ENCODE measurements at places on chromosomes 7 and 10.
A peak's percentile ranks its signal among the peaks of the same experiment; 100 is the strongest.

GRCh38 chr7:112097524-112097923, 108.7 kb downstream of the DOCK4 start:
- peaks cover 6% of the 10 kb centered on the region for H3K4me1 ChIP-seq
- H3K27ac ChIP-seq: no peak overlapping the region
- no peaks in the 10 kb centered on the region for H3K36me3 ChIP-seq
- no peak overlapping the region for H3K4me3 ChIP-seq
- no peak for DNase-seq

GRCh38 chr7:145263886-145264285, 428.0 kb upstream of the TPK1 start:
- no peak for DNase-seq
- H3K4me3 ChIP-seq: no peak overlapping the region
- no peaks in the 10 kb centered on the region for H3K36me3 ChIP-seq
- no peaks in the 10 kb centered on the region for H3K4me1 ChIP-seq
- no peak overlapping the region for H3K27ac ChIP-seq

DNA sequence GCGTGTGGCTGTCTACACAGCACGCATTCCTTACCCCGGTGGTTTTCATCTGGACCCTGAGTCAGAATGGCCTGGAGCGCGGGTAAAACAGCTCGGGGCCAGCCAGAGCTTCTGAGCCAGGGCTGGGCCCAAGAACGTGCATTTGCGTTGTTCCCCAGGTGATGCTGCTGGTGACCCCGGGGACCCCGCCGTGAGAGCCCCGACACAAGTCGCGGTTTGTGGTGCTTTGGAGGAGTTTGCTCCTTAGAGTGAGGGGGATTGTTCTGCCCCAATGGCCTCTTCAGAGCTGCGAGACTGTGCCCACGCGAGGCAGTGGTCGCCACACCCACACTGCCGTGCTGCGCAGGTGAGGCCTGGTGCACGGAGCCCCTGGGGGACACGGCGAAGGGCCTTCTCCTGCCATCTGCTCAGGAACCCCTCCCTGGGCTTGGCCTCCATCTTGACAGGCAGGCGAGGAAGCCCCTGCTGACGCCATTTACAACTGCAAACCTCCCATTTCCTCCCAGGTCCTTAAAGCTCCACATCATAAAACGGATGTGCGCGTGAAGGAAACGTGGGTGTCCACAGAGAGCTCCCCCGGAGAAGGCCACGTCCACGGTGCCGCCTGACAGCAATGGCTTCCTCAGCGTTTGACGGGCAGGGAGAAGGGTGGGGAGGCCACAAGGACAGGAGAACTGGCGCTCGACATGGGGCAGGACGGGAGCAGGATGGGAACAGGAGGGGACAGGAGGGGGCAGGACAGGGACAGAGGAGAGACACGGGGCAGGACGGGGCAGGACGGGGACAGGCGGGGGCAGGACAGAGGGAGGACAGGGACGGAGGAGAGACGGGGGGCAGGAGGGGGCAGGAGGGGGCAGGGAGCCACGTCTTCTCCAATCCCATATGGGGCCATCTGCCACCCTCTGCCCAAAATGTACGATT, 477.2 kb downstream of the DNAJB6 start:
- no peaks in the 10 kb centered on the region for H3K36me3 ChIP-seq
- H3K4me3 ChIP-seq: no peak overlapping the region
- no peak for DNase-seq

DNA sequence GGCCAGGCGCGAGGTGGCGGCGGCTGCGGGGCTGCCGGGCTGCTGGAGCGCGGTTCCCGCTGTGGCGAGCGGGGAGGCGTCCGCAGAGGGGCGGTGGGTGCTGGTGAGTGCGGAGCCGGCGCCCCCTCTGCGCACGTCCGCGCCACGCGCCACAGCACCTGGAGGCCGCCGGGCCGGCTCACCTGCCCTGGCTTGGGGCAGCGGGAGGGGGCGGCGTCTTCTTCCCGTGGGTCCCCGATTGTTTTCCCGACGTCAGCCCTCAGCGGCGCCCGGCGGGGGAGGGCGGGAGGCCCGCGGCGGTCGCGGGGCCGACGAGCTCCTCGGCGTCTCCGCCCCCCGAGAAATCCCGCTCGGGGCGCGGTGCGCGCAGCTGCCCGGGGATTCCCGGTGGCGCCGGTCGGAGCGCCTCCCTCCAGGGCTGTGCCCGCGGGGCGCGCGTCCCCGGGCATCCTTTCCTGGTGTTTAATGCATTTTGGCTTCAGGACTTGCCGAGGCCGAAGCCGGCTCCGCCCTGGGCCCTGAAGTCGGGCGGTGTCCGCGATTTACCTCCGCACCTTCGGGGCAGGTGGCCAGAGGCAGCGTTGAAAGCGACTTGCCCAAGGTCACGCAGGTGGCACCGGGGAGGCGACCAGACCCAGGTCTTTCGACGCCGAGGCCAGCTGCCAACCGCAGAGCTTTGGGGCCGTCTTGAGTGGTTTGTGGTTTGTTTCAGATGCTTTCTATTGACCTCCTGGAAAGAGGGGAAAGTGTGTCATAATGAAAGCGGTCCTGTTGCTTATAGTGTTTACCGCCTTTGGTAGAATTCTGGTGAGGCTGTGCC, 561 bp downstream of the PLEKHA1 start:
- peak overlapping the region; percentile 96 for H3K27ac ChIP-seq
- H3K4me1 ChIP-seq: peaks cover 43% of the 10 kb centered on the region
- no peaks in the 10 kb centered on the region for H3K27me3 ChIP-seq
- H3K4me3 ChIP-seq: peak overlapping the region; percentile 92
- H3K36me3 ChIP-seq: no peaks in the 10 kb centered on the region

DNA sequence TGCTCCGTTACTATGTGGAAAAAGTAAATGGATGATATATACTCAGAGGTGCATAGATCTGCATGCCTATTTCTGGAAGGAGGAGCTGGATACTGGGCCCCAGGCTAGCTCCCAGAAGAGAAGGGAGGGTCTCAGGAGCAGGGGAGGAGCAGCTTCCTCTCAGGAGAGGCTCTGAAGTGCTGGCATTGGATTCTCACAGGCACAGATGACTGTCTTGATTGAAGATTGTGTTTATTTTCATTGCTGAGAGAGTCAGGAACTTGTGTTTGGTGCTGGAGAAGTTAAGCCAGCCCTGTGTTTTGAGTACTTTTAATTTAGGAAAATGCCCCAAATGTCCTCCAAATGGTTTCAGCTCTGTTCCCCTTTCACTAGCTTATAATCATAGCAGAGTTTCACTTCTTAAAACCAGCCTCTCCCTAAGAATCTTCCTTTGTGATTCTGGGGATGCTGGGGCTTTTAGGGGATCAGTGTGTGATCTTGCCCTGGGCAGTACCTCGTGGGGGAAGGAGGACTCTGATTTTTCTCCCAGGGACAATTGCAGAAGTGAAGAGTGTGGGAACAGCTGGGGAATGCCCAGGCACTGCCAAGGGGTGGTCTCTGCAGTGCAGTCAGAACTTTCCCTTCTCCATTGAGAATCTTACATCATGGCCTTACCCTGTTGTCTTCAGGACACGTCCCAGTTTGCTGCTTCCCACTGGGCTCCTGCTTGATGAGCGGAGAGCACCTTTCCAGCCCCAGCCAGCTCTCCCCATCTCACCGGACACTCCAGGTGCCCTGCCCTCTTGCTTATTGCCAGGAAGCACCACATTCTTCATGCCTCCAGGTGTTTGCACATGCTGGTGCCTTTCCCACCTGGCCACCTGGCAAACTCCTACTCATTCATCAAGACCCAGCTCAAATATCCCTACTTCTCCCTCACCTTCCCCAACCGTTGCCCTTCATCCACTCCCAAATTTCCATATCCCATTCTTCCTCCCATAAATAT, 102.8 kb downstream of the ARHGAP22 start:
- no peak overlapping the region for H3K4me3 ChIP-seq
- no peaks in the 10 kb centered on the region for H3K27me3 ChIP-seq
- no peaks in the 10 kb centered on the region for H3K4me1 ChIP-seq
- DNase-seq: no peak

DNA sequence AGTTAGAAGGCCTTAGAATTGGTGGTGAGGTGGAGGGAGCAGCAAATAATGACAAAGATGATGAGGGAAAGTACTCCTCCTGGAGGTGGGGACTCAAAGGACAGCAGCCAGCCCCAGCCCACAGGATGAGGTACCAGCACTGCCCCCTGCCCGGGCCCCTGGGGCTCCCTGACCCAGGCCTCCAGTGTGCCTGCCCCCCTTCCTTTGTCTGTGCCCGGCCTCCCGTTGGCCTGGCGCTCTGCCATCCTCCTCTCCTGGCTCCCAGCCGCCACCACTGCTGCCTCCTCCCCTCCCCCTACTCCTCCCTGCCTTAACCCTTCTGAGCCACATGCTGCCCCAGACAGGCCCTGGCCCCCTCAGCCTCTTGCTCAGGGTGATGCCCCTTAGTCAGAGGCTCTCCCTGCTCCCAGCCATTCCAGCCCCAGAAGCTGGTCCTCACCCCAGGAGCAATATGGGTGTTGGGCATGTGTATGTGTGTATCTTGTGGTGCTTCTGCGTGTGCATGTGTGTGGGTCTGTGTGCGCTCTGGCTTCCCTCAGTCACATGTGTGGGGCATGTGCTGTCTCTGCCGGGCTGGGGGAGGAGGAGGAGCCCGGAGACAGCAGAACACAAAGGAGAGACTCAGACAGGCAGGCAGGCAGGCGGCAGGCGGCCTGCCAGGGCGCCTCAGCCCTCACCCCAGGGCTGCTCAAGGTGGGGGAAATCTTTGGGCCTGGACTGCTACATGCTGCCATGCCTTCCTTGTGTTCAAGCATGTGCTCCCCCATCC, 2.6 kb downstream of the LDB1 start:
- peak; percentile 92 for DNase-seq
- no peaks in the 10 kb centered on the region for H3K27me3 ChIP-seq
- peak overlapping the region; percentile 96 for H3K27ac ChIP-seq
- peaks cover 67% of the 10 kb centered on the region for H3K4me1 ChIP-seq
- H3K4me3 ChIP-seq: peak overlapping the region; percentile 83

DNA sequence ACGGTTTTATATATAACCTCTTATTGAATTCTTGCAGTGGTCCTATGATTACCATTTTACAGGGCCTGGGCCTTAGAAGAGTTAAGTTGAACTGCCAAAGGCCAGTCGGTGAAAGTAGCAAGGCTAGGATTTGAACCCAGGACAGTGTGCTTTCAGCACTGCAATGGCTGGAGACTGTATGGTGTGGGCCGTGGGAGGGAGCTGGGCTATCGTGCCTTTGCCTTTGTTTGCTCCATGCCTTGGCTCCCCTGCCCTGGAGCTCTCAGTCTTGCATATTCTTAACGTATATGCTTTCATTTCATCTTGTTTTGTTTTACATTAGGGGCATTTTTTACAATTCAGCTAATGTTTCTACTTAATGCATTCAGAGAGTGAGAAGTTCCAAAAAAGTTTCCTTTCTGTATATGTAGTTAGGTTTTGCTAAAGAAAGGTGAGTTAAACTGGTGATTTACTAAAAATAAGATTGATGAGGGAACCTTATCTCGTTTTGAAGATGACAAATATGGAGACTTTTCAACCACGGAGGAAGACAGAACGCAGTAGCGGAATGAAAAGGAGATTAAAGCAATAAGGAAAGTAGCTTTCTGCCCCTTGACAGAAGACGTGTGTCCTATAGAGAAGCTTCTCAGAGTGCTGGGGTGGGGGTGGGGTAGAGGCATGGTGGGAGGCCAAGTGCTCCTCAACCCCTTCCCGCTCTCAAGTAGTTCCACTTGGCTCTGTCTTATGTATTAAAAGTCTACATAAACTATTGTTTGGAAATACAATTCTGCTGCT, 82.5 kb downstream of the RTKN2 start:
- no peaks in the 10 kb centered on the region for H3K27me3 ChIP-seq
- no peaks in the 10 kb centered on the region for H3K36me3 ChIP-seq
- no peak overlapping the region for H3K27ac ChIP-seq
- H3K4me3 ChIP-seq: no peak overlapping the region
- no peaks in the 10 kb centered on the region for H3K4me1 ChIP-seq
- DNase-seq: no peak

- H3K27me3 ChIP-seq: no peaks in the 10 kb centered on the region
- no peak for DNase-seq
- H3K4me1 ChIP-seq: peaks cover 49% of the 10 kb centered on the region
- peaks cover 4% of the 10 kb centered on the region for H3K36me3 ChIP-seq
Observed at GRCh38 chr7:102935450-102936115, 22.8 kb downstream of the LRRC17 start.

DNA sequence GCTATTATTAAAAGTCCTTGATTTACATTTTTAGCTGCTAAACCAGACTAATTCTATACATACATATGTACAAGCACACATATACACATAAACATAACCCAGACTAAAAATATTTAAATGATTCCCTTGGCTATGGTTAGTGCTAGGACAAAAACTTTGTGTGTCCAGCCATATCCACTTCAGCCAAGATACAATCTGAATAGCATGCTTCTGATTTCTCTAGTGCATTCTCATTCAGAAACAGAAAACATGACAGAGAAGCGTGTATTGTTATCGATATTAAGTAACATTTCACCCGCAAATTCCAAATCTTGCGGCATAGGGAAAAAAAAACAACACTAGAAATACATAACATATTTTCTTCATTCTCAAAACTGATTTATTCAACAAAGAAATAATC, 569.3 kb downstream of the KCNMA1 start:
- no peak for DNase-seq
- H3K27ac ChIP-seq: no peak overlapping the region

DNA sequence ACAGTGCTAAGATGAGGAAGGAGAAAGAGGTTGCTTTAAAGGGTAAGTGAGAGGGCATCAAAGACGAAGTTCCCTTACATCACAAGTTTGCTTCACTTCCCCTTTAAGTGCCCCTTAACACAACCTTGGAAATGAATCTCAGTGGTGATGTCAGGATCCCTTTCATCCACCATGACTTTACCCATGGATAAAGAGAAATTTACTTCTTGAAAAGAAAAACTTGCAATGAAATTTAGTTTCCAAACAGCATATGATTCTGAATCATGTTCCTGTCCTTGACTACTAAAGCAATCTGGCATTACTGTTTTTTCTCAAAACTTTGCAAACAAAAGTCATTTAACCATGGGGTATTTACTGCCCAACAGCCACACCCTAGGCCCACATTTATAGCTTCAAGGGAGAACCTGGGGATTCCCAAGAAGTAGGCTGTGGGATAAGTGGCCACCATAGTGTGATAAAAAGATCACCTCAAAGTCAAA, 135.9 kb downstream of the ITGB8 start:
- DNase-seq: no peak
- no peaks in the 10 kb centered on the region for H3K4me1 ChIP-seq
- H3K27ac ChIP-seq: no peak overlapping the region
- H3K4me3 ChIP-seq: no peak overlapping the region

GRCh38 chr7:10557375-10557774, 416.3 kb upstream of the PHF14 start:
- DNase-seq: no peak
- H3K4me1 ChIP-seq: no peaks in the 10 kb centered on the region
- no peaks in the 10 kb centered on the region for H3K36me3 ChIP-seq
- no peaks in the 10 kb centered on the region for H3K27me3 ChIP-seq

- DNase-seq: no peak
- H3K4me1 ChIP-seq: peaks cover 23% of the 10 kb centered on the region
Observed at GRCh38 chr10:620417-620816, 69.1 kb downstream of the DIP2C start.

DNA sequence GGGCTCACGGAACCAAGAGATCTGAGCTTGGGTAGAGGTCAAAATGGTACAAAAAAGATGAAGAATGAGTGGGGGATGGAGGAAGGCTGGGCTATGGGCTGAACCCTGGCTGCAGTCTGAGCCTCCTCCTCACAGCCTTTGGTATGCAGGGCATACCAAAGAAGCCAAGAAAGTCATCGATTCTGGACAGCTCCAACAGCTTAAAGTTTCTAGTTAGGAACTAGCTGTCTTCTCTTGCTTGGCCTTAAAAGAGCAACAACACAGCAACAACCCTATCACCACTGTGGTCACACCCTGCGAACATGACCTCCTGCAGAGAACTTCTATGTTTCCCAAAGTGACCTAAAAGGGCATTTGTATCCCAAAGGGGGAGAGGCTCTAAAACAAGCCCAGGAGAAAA, 126.1 kb upstream of the EFCAB10 start:
- H3K4me1 ChIP-seq: no peaks in the 10 kb centered on the region
- H3K36me3 ChIP-seq: no peaks in the 10 kb centered on the region
- no peak overlapping the region for H3K27ac ChIP-seq
- no peaks in the 10 kb centered on the region for H3K27me3 ChIP-seq
- H3K4me3 ChIP-seq: no peak overlapping the region

Data from heart left ventricle (tissue), 16 donors.